ENCODE measurements at places on chromosomes 16 and 17.

DNA sequence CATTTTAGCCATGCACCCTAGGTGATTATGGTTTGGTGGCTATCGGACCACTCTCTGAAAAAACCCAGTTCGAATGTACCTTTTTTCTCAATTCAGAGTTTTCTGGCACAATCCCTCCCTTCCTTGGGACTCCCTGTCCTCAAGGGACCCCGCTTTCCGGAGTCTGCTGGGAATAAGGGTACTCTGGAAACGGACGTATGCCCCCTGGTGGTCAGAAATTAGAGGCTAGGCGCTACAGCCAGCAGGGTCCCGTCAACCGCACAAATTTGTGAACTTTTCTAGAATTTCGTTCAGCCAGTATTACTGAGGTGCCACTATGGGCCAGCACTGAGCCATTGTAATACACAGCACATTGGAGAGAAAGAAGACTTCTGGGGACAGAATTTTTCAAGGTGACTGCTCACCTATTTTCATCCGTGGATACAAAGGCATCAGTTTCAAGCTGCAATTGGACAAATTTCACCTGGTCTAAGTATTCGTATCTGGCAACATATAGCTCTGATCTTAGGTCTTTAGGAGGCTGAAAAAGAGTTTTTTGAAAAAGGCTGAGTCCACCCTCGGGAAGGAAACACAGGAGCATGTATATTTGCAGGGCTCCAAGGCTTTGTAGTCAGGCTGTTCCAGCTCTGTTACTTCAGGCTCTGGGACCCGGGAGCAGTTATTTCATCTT, 27.1 kb upstream of the CRYBA1 start:
- DNase-seq = peak; percentile 59

GRCh38 chr17:4953451-4953961, 2.6 kb downstream of the ENO3 start:
- no peak for DNase-seq

GRCh38 chr17:60139438-60140285, 10.1 kb upstream of the CA4 start:
- DNase-seq = no peak

DNA sequence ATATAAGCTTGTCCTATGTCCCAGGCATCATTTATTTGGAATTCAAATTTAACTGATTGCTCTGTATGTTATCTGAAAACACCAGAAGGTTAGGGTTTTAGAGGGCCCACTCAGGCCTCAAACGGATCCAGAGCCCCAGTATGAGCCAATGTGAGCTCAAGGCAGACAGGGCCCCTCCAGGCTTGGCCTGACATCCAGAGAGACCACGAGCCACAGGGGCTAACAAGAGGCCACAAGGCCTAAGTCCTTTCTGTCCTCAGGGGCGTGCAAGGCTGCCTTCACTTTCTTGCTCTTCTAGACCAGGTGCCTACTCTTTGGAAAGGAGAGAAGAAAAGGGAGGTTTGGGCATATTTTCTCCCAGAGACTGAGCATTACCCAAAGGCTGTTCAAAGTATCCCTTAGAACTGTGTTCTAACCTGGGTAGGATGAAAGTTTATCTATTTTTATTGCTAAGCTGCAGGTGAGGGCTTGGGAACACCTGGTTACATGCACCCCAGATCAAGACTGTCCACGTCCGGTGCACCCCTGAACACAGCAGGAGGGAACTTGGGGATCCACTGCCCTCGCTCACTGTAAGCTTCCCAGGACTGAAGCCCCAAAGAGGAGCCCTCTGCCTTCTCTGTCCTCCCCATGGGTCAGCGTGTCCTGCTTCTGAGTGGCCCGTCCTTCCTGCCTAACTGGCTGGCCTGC, 1.5 kb upstream of the ENGASE start:
- no peak for DNase-seq

DNA sequence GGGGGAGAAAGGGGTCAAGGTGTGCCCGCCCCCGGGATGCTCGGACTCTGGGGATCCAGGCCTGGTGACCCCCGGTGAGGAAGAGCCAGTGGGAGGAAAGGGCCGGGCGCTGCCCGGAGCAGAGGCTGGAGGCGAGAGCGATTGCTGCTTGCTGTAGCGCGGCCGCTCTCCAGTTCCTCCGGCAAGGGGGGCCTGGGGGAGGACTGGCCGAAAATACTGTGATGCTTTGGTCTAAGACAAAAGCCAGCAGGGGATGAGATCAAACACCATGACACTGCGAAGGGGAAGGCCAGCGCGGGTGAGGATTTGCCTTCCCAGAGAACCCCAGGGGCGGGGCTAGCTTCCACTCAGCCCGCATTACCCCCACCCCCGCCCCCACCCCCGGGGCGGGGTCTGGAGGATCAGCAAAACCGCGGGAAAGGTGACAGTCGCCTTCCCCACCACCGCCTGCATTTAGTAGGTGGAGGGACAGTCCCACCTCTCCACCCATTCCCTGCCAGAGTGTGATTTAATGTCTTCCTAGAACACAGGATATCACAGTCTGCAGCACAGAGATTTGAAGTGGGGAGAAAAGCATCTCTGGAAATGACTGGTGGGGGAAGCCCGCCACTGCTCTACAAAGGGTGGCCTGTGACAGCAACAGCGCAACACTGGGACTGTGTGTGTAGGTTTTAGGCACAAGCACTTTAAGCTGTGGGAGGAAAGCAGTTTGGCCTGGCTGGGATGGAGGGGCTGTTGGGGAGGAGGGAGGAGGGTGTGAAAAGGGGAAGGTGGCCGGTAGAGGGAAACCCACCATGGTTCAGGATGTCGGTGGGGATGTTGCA, 25.7 kb downstream of the MRC2 start:
- DNase-seq = peak; percentile 48

GRCh38 chr16:68843482-68844210, at the start of gene TANGO6:
Gene TANGO6, plus strand, starts transcription at chr16:68843531. Its CDS starts 87 bp downstream, at chr16:68843618.
- peak; percentile 74 for DNase-seq

GRCh38 chr17:56908001-56908542, 5.8 kb downstream of the TRIM25 start:
- no peak for DNase-seq

DNA sequence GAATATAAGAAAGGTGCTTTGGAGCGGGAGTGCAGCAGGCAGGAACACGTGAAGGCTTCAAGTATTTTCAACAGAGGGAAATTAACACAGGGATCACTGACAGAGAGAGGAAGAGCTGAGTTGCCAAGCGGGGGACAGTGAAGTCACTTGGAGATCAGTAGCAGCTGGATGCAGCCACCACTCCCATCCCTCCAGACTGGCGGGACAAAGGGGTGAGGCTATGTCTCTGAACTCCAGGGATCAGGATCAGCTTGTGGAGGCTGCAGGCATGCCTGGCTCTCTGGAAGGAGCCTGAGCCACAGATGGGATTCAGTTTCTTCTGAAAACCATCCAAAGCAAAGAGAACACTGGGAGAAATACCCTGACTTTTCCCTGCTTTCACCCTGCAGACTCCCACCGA, 113.7 kb upstream of the IRX3 start:
- no peak for DNase-seq

GRCh38 chr16:89052890-89053724, 40.5 kb upstream of the ACSF3 start:
- peak; percentile 70 for DNase-seq

GRCh38 chr17:43665084-43665936, 3.6 kb upstream of the MEOX1 start:
- DNase-seq = no peak

DNA sequence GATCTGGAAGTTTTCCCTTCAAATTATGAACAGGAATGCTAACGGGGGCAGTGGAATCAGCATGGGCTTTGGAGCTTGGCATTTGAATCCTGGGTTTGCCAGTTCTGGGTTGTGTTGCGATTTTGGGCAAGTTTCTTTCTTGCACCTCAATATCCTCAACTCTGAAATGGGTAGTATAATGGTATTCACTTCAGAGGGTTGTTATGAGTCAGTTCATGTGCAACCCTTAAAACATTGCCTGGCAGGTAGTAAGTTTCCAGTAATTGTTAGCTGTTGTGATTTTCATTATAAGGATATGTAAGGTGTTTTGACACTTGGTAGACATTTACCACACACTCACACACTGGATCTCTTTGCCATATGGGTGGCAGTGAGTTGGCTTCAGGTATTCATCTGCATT, 33.4 kb downstream of the SNX29 start:
- DNase-seq = no peak

DNA sequence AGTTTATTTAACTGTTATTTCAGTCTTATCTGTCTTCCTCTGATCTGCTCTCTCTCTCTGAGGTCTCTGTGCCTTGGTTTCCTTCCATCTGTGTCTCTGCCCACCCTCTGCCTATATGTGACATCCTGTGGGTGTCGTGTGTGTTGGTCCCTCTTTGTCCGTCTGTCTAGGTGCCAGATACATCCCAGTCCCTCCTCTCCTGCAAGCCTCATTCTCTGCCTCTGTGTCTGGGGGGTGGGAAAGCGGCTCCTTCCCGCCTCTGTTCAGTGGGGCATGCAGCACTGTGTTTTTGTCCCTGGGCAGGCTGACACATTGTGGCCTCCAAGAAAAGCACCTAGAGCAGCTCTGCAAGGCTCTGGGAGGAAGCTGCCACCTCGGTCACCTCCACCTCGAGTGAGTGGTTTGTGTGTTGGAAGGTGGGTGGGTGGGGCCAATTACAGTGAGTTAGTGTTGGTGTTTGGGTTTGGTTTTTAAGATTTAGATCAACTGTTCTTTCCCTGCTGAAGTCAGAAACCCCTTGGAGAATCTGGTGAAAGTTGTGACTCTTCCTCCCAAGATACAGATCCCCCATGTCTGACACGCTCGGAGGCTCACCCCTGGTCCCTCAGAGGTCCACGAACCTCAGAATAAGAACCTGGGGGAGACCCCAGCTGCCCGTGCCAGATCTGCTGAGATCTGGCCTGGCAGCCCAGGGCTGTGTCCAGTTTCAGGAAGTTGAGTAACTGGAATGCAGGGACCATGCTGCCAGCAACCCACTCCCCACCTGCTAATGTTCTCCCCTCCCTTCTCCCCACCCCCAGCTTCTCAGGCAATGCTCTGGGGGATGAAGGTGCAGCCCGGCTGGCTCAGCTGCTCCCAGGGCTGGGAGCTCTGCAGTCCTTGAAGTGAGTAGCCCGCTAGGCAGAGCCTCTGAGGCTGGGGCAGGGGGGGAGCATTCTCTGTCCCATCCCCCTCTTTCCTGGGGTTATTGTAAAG, 50.9 kb upstream of the CPNE2 start:
- DNase-seq = no peak

GRCh38 chr17:35531160-35531559, 6.3 kb downstream of the SLFN12L start:
- DNase-seq = no peak

DNA sequence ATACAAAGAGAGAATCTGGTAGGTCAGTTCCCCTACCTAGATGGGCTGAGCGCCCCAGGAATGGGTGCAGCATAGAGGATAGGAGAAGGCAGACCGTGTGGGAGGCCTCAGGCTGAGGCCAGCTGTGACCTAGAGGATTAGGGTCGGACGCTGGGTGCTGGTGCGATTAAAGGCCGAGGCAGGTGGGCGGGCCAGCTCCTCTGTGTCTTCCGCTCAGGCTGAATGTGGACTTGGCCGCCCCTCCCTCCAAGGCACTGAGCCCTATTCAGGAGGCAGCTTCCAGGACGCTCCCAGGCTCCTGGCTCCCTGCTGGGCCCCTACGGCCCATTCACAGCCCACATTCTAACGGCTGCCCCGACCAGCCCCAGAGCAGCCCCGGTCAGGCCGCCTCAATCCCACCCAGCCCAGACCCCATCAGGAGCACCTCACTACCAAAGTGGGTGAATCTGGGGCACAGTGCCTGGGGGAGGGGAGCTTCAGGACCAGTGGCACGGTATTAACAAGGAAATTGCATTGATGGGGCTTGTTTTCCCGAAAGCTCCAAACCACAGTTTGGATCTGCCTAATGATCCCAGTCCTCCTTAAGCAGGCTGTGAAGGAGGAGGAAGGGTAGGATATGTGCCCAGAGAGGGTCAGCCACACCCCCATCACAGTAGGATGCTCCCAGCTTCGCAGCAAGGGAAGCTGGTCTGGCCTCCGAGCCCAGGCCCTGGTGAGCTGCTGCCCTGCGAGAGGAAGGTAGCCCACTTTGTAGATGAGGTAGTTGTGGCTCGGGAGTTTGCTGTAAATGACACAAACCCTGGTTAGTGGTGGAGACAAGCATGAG, 14.5 kb downstream of the RHBDL3 start:
- DNase-seq = no peak

DNA sequence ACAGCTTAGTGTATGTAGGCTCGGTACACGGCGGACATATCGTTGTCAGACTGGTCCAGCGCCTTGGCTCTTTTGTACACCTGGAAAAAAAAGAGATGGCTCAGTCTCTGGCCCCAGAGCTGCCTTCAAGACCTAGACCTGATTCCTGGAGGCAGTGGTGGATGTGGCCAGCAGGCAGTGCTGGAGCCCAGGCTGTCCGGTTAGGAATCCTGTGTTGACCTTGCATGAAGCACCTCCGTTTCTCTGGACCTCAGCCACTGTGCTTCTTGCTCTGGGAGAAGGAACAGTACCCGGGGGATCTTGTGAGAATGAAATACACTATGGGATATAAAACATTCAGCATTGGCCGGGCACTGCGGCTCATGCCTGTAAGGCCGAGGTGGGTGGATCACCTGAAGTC, 2.8 kb upstream of the ROGDI start:
- DNase-seq = no peak

- DNase-seq = no peak
These were observed 8.0 kb downstream of the TLCD3A start for GRCh38 chr17:740240-741017.

- DNase-seq = no peak
These were observed 105.3 kb downstream of the SPECC1 start for GRCh38 chr17:20114466-20114865.

DNA sequence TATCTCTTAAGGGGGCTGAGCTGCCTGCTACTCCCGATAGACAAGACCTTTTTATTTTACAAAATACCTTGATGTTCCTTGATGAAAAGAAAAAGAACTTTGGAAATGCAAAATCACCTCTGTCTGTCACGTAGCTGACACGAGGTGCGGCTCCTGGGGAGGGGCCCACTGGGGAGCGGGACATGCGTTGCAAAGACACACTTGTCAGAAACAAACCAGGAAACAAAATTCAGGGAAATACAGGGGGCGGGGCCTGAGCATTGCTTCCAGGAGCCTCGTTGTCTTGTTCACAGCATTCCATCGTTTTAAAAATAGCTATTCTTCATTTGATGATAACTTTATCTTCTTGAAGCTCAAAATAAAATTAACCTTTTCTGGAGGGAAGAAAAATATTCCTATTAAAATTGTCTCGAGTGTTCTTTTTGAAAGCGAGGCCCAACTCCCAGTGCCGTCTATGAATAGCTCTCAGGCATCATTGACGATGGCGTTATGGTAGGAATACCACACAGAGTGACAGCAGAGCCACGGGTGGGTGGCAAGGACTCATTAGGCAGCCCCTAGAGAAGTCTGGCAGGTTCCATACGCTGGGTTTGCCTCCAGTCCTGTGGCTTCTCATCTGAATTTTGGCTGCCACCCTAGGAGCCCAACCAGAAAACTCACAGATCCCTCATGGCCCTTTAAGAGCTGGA, 286.9 kb downstream of the CPPED1 start:
- DNase-seq = no peak

- DNase-seq = no peak
These were observed 759 bp downstream of the ELAC2 start for GRCh38 chr17:13016881-13017654.

Measured in DMS79 treated with DMSO at 0.1 percent for 48 hours (cell line).